ENCODE measurements at places on chromosomes 5 and 9. TPM values are rescaled to one million over a fixed set of nuclear protein-coding genes. Genes with fewer than 3 reads are reported as not detected.

TSSK1B gene
- total RNA-seq: 0.33 TPM

PKD2L2 gene
- not detected for total RNA-seq

CRHBP gene
- 2.3 TPM for total RNA-seq

LCN1 gene
- not detected for total RNA-seq

SLC34A1 gene
- not detected for total RNA-seq

- peak; percentile 89 for DNase-seq
- H3K4me3 ChIP-seq: no peak overlapping the region
- H3K27ac ChIP-seq: no peak overlapping the region
- H3K4me1 ChIP-seq: peaks cover 4% of the 10 kb centered on the region
Measured at GRCh38 chr5:1140171-1140817, 28.4 kb upstream of the SLC12A7 start.

DNA sequence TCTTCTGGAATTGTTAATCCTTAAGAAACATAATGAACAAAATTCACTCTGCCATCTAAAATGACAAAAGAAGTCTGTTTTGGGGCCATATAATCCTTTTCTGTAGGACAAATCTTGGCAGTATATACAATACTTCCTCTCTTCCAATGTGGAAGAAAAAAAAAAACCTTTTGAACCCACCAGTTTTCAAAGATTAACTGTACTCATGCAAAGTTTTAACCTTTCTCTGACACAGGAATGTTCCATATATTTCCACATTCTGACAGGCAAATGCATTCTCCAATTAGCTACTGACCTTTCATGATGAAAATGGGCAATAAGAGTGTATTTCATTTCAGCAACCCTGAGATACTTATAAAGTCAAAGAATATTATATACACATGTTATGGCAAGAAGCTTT is 65.4 kb downstream of the RNF130 start:
- H3K27me3 ChIP-seq: no peaks in the 10 kb centered on the region
- no peak for DNase-seq
- H3K4me3 ChIP-seq: no peak overlapping the region
- H3K4me1 ChIP-seq: no peaks in the 10 kb centered on the region
- no peaks in the 10 kb centered on the region for H3K36me3 ChIP-seq

DNA sequence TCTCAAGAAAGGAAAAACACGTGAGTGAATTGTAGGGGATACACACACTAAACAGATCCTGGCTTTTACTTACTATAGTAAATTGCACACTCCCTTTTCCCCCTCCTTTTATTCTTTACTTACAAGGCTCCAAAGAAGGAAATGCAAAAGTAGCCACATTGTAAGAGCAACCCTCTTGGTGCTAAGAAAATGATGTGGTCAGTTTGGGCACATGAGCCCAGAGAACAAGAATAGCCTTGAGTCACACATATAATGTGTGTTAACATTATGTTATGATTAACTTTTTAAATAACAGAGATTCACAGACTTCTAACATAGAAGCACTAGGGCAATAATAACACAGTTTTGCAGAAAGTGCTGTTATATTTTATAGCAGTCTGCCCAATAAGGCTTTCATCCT is 48.5 kb downstream of the PCSK5 start:
- no peak overlapping the region for H3K27ac ChIP-seq
- no peaks in the 10 kb centered on the region for H3K4me1 ChIP-seq
- no peak for DNase-seq
- H3K4me3 ChIP-seq: no peak overlapping the region
- no peaks in the 10 kb centered on the region for H3K27me3 ChIP-seq

GRCh38 chr9:11431490-11431889 is 818.7 kb upstream of the PTPRD start:
- no peak overlapping the region for H3K4me3 ChIP-seq
- no peak for DNase-seq
- H3K27ac ChIP-seq: no peak overlapping the region
- no peaks in the 10 kb centered on the region for H3K27me3 ChIP-seq
- no peaks in the 10 kb centered on the region for H3K4me1 ChIP-seq
- no peaks in the 10 kb centered on the region for H3K36me3 ChIP-seq

GRCh38 chr9:88813638-88814209 is 177.5 kb upstream of the S1PR3 start:
- H3K4me3 ChIP-seq: no peak overlapping the region
- no peaks in the 10 kb centered on the region for H3K36me3 ChIP-seq
- no peak for DNase-seq
- no peaks in the 10 kb centered on the region for H3K4me1 ChIP-seq

DNA sequence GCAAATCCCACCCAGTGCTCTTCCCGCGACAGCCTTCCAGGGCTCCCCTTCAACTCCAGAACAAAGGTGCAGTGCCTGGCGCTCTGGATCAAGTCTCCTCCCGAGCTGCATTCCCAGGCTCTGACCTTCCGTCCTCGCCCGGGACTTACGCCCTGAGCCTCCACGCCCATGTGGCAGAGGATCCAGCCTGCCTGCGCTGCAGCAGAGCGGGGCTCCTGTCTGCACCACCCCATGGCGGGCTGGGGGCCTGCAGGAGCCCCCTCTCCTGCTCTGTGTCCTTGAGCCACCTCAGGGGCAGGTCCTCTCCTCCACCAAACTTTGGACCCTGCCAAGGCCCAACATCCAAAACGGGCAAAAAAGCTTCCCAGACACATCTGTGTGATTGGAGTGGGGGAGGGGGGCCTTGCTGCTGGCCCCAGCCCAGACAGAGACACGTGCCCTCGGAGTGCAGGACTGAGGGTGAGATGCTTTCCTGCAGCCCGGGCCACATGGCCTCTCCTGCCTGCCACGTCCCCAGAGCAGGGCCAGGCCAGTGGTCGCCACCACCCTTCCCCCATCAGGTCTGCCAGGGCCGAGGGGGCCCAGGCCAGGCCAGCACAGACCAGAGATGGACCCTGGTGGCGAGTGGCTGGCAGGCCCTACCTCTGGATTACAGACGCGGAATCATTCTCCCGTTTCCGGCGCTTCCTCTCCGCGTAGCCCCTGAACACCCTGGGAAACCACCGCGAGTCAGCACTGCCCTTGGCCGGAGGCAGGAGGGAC is 4.4 kb downstream of the NSMF start:
- H3K4me3 ChIP-seq: peak overlapping the region; percentile 43
- no peak for DNase-seq
- H3K36me3 ChIP-seq: no peaks in the 10 kb centered on the region
- H3K4me1 ChIP-seq: no peaks in the 10 kb centered on the region

All from breast epithelium (tissue), 4 donors.